ENCODE measurements at places on chromosomes 16 and 17. TPM values are rescaled to one million over a fixed set of nuclear protein-coding genes. Genes with fewer than 3 reads are reported as not detected.

DLX4 gene
- total RNA-seq = 10.4 TPM

KRTAP9-2 gene
- total RNA-seq = not detected

IKZF3 gene
- total RNA-seq = 0.29 TPM

CFAP97D1 gene
- total RNA-seq = not detected

OR1F1 gene
- total RNA-seq = not detected

DNA sequence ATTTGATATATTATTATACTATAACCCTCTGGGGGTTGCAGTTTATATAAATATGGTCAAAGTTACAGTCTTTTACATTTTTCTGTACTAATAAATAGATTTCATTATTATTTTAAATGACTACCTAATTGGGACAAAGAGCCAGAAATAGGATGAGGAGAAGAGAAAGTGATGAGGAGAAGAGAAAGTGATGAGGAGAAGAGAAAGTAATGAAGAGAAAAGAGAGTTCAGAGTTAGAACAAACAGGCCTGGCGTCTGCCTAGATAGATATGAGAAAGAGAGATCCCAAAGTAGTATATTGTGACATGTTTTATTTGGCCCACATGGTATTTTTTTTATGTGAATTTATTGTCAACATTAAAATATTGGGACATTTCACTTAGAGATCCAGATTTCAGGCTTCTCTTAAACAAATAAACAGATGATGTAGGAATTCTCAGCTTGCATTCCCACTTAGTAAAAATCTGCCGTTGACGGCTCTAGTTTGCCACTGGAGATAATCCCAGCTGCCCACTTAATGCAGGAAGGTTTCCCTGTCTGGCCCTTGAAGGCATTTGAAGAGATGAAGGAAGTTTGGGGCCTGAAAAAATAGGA, 210.7 kb downstream of the STX8 start:
- DNase-seq = no peak

- DNase-seq = no peak
Observed at GRCh38 chr17:68356949-68357455, 65.7 kb downstream of the ARSG start.

- DNase-seq = no peak
Observed at GRCh38 chr17:80937462-80938381, 53.9 kb upstream of the CHMP6 start.

Measured in type B pancreatic cell (in vitro differentiated cells).